ENCODE measurements at places on chromosomes 1 and 21. TPM values are rescaled to one million over a fixed set of nuclear protein-coding genes. Genes with fewer than 3 reads are reported as not detected.

TMEM54 gene
- 33.1 TPM for total RNA-seq

DNA sequence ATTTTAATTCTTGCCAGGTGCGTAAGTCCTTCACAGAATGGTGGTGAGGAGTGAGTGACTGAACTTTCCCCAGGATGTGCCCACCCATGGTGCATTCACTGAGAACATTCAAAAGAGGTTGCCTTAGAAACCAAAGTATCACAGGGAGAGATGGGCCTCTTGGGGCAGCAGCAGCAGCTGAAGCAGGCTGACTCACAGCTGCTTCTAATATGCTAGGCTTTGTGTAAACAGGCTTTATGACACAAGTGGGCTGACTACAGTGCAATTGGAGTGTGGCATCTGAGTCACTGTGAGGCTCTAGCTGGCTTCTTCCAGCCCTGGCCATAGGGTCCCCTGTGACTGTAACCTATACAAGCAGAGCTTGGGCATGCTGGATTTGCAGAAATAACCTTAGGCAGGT is 12.6 kb downstream of the PIGP start:
- DNase-seq, result peak; percentile 86

NT5C1A gene
- not detected for total RNA-seq

MIGA1 gene
- 32.4 TPM for total RNA-seq

DNA sequence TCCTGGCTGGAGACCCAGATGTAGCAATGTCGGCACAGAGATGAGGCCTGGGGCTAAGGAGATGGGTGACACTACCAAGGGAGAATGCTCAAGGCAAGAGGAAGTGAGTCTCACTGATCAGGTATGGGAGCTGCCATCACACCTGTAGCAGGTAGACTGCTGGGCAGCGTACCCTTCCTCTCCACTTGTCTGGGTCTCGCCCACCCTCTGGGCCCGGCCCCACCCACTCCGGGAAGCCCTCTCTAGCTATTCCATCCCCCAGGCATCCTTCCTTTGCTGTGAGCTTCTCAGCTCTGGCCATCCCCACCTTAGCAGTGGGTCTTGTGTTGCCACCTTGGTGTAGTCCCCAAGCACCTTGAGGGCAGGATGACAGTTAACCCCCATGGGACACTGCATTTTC is 87.7 kb upstream of the EDN2 start:
- no peak for DNase-seq

- DNase-seq, result no peak
These were observed 893 bp upstream of the CFAP45 start for GRCh38 chr1:159900755-159901360.

GRCh38 chr1:78237364-78237916 is 191.7 kb downstream of the GIPC2 start:
- no peak for DNase-seq

DNA sequence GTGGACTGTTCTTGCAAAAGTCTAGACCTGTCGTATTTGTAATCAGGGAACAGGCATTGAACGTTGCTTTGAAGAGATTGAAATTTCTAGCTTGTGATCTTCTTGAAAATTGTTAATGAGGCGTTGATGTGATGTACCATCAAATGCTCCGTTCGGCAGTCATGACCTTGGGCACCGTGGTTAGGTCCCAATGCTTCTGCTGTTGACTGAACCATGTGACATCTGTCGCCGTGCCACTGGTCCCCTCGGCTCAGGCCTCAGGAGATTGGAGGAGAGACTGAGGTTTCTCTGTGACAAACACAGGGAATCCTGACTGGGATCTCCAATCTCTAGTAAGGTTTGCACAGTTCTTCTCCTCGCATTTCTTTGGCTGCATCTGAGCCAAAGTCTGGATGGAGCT is 18.1 kb upstream of the KCNAB2 start:
- no peak for DNase-seq

DNA sequence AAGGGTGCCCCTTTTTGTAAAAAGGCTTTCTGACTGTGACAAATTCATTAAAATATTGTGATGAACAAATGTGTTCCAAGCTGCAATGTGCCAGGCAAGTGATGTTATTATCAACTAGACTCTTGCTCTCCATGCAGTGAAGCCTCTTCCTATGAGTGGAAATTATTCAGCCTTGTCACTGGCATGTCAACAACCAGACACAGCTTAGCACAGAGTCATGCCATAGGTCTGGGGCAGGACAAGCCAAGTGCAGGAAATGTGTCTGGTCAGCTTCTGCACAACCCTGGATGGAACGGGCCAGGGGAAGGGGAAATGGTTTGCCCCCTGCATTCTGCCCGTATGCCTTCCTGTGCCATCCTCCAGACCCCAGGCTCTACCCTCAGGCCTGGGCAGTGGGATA is 27.4 kb upstream of the GJA5 start:
- no peak for DNase-seq

- DNase-seq, result no peak
These were observed 111.3 kb upstream of the PALMD start for GRCh38 chr1:99534638-99534930.

ATP6V1G3 gene
- total RNA-seq, result not detected

Measured in fibroblast of the aortic adventitia (primary cell).